ENCODE measurements at places on chromosomes 5 and 9.

GRCh38 chr5:65043843-65044359, 275.2 kb downstream of the CWC27 start:
- DNase-seq, result no peak

GRCh38 chr5:141100243-141100805, at the start of gene PCDHB3:
TSS of gene PCDHB3 (plus strand) at chr5:141100473. CDS start at chr5:141100650, 177 bp downstream.
- DNase-seq, result no peak

- peak; percentile 73 for DNase-seq
Observed at GRCh38 chr5:134577796-134578577, 52.5 kb downstream of the JADE2 start.

DNA sequence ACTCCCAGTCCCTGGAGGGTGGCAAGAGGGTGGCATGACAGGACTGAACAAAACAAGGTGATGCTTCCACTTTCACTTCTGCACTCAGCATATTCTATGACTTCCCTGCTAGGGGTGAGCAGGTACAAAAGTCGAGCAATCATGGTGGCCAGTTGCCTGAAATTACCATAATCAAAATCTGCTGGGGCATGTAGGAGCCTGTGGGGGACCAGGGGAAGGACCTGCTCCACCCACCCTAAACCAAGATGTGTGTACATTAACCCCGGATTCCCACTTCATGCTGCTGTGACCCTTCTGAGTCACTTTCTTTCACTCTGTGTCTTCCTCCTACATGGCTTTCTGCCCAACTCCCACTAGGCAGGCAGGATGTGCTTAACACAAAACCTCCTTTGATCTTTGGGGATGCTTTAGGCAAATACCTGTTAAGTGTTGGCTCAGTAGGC, 73.3 kb upstream of the PHF24 start:
- DNase-seq, result no peak

- no peak for DNase-seq
Observed at GRCh38 chr5:132454361-132454760, 36.2 kb downstream of the IRF1 start.

DNA sequence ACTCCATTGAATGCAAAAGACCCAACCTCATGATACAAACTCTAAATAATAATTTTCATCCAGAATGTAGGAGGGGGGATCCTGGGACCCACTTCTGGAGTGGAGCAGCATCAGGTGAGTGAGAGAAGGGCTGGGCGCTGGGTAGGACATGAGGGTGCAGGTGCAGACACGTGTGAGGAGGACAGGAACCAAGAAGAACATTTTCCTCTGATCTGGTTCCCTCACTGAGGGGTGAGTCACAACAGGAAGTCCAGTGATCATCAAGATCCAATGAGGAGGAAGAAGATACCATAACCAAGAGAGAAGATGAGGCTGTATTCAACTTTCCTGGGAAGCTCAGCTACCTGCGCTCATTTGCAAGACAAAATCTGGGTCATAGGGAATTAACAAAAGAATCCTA, 57.4 kb downstream of the SFXN1 start:
- DNase-seq, result no peak

DNA sequence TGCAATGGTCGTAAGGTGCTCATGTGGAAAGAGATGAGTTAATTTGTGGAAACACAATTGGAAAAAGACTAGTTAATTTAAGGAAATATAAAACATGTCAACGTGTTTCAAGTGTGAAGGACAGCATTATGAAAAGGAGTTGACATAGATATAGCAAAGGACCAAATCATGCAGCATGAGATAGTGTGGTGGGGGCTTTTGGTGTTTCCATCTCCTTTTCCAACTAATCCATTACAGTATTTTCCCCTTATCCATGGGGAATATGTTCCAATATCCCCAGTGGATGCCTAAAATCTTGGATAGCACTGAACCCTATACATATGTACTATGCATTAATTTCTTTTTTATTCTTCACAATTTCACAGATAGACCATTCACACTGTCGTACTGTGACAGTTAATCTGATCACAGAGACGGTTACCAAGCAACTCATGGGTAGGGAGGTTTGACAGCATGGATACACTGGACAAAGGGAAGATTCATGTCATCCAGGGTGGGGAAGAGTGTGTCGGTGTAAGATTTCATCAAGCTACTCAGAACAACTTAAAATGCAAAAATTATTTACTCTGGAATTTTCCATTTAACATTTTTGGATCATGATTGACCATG, 238.6 kb downstream of the CDH12 start:
- DNase-seq, result no peak

GRCh38 chr5:103690676-103691075, 128.1 kb upstream of the NUDT12 start:
- DNase-seq, result no peak

- DNase-seq, result no peak
Observed at GRCh38 chr5:179264053-179264782, 81.0 kb downstream of the ADAMTS2 start.

DNA sequence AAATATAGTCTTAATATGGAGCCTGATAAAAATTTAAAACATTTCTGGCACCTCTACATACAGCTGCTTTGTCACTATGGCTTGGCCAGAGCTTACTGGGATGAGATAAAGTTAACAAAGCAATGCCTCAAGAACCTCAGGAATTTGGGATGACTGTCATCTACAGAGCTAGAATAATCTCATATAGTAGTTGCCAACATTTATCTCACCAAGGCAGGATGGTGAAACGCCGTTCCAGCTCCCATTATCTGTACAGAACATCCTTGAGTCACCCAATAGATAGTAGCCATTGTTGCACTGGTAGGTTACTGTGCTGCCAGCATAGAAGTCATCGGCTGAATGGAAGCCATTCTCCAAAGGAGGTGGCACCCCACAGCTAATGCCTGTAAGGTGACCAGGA, 94.6 kb upstream of the TXNDC8 start:
- DNase-seq, result no peak

DNA sequence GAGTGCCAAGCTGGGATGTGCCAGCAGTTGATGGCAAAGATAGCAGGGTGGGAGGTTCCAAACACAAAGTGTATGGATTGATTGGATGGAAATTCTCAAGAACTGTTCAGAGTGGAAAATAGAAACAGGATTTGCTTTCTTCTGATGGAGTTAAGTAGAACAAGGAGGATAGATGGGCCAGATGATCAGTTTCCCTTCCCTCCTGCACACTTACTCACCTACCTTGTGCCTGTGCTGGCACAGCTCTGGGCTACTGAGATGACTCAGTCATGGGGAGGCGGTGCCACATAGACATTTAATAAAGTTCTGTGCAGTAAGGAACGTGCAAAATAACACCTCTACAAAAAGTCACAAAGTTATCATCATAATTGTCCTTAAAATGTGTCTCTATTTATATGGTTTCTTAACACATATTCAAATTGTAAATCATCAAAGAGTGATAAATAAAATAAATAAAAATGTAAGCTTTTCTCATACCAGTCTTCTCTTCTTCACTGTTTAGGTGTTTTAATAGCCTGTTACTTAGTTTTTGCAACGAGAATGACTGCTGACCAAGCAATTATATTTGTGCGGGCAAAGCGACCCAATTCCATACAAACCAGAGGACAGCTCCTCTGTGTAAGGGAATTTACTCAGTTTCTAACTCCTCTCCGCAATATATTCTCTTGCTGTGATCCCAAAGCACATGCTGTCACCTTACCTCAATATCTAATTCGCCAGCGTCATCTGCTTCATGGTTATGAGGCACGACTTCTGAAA, 12.7 kb downstream of the PTPDC1 start:
- DNase-seq, result no peak

DNA sequence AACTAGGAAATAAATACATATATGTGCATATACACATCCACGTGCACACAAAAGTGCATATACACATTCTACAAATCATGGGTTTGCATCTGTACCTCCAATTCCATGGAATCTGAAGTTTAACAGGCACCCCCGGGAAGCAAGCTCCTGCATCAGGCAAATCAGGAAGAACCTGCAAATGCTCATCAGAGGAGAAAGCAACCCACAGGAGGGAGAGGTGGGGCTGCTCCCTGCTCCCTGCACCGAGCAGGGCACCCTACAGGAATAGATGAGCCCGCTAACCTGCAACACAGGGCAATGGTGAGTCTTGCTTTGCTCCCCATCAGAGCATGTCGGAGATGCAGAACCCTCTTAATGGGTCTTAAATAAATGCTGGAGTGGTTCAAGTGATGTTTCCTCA, 151.3 kb downstream of the DAB2IP start:
- DNase-seq, result no peak

- DNase-seq, result no peak
Observed at GRCh38 chr9:34203275-34203991, 24.6 kb downstream of the UBAP1 start.

DNA sequence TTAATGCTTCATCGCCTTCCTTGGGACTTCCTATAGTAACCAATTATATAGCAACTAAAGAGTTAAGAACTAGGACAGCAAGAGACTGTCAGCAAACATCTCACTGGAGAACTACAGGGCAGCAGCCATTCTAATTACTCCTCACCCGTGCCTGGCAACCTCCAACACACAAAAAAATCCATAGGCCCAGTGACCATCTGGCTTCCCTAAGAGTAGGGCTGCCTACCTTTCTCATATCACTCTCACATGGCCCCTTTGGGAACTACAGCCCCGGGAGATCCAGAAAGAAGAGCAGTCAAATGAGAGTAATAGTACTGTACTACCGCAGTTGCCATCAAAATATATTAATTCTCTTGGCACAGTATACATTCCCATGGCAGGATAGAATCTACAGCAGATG, 5.7 kb downstream of the DCAF10 start:
- no peak for DNase-seq

GRCh38 chr5:113617191-113617796, 103.8 kb downstream of the YTHDC2 start:
- no peak for DNase-seq

DNA sequence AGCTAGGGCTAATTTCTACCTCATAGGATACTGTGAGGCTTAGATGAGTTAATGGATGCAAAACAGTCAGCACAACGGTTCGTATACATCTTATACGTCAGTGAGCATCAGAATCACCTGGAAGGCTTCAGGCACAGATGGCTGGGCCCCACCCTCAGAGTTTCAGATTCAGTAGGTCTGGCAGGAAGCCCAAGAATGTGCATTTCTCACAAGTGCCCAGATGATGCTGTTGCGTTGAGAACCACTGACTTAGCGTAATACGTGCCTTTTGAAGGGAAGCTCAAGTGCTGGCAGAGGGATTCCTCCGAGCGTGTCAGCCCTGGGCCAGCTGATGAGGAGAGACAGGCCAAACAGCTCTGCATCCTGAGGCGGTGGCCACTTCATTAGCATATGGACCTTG, 117.1 kb upstream of the WWC1 start:
- DNase-seq, result no peak

- no peak for DNase-seq
Observed at GRCh38 chr5:69170495-69170894, 3.5 kb downstream of the CCNB1 start.

- DNase-seq, result no peak
Observed at GRCh38 chr5:1108865-1109174, 3.0 kb downstream of the SLC12A7 start.

DNA sequence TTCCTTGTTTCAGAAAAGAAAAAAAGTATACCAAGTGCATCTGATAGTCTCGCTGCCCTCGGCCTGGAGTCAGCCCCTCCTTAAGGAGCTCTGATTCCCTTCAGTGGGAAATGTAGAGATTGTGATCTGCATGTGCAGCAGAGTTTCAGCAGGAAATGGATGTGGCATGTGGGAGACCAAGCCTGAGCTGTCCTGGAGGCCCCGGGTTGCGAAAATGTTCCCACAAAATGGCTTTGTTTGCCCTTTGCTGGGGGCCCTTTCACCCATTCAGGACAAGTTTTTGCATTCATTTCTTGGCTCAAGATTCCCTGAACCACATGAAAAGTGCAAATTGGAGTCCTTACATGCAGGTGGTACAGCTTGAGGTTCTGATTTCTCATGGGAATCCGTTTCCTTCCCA, 230.9 kb downstream of the GADD45G start:
- no peak for DNase-seq

DNA sequence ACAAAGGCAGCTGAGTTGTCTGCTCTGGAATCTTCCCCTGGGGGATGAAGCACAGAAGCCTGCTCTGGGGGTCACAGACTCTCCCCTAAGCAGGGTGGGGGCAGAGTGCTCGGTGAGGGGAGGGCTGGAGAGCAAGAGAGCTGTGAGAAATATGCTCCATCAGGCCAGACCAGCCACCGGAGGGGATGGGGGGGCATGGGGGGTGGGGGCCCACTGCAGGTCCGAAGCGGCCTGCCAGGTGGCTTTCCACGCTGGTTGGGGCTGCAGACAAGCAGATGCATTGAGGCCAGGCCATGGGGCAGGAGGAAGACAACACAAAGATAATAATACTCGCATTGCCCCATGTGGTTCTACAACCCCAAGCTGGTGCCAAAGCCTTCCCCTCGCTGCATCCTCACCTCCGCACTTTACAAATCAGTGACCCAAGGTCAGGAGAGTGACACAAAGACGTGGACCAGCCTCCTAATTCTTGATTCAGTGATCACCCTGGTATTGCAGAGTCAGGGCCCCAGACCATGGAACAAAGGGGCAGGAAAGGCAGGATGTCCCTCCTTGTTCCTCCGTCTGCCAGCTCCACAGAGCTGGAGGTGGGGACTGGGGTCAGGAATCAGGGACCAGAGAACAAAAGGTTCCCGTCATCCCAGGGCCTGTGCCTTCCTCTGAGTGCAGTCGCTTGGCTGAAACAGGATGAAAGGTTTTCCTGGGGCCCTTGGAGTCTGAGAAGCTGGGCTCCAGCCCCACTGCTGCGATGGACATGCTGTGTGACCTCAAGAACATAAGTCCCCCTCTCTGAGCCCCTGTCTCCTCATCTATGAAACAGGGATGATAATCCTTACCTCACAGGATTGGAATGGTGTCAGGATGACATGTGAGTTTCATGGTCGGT, 37.2 kb upstream of the GABRP start:
- no peak for DNase-seq

- DNase-seq, result no peak
Observed at GRCh38 chr9:34254141-34254913, 74.7 kb downstream of the KIF24 start.

GRCh38 chr5:154937718-154938466, at the start of gene GEMIN5:
TSS of gene GEMIN5 (minus strand) at chr5:154938211. CDS start at chr5:154938133, 78 bp downstream.
- peak; percentile 90 for DNase-seq

- no peak for DNase-seq
Observed at GRCh38 chr5:60685700-60686099, 14.3 kb downstream of the DEPDC1B start.

GRCh38 chr5:54775645-54776044, 209.7 kb downstream of the ESM1 start:
- DNase-seq, result peak; percentile 50

DNA sequence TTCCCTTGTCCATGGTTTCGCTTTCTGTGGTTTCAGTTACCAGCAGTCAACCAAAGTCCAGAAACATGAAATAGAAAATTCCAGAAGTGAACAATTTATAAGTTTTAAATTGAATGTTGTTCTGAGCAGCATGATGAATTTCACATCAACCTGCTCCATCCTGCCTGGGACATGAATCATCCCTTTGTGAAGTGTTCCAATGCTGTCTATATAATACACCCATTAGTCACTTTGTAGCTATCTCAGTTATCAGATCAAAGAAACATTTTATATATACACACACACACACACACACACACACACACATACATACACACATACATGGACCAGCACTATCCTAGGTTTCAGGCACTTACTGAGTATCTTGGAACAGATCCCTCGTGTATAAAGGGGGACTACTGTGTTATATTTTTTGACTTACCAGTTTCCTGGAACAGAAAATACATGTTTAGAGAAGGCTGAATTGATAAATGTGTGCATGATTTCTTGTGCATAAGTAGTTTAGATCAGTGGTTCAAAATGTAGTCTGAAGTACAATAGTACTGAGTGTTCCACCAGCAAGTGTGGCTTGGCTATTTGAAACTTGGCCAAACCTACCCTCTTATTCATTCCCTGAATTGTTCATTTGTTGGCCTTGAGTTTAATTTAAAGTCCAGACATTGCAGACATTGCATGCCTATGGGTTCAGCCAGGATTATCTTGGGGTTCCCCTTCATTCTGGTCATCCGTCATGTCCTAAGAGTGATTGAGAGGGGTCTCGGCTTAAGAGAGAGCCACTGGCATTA, 510.0 kb downstream of the GADD45G start:
- no peak for DNase-seq
